ENCODE measurements at places on chromosomes 1 and 21.

DNA sequence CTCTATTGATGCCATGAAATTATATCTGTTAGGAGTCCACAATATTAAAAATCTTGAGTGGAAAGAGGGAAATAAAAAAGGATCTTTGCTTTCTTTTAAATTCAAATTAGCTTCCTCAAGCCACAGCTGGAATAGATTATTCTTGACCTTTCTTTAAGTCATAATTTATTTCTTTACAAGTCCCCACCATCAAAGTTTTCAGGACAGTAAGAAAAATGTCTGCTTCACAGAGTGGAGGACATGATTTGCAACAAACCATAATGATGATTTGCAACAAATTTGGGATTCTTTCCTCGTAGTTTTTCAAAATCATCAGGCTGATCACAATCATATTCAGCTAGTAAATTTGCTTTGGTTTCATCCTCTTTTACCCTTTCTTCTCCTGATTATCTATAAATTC, 301.8 kb upstream of the NRIP1 start:
- DNase-seq = no peak

DNA sequence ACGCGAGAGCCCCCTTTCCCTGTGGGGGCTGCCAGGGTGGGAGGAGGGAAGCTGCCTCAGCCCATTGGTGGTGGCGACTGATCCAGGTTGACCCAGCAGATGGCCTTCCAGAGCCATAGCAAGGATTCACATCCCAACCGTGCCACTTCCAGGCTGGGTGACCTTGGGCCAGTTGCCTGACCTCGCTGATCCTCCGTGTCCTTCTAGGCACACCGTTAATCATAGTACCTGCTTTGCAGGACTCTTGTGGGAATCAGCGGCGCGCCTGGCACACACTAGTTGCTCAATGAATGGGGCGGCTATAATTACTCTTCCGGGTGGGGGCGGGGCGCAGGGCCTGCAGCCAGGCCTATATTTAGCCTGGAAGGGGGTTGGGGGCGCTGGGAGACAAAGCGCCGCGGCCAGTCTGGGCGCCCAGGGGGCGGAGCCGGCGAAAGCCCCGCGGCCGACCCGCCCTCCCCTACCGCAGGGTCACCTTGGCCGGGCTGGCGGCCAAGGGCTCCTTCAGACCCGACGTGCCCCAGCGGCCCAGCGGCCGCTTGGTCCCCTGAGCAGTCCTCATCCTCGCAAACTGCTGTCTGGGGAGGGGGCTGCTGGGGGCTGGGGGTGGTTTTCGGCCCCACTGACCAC, 5.1 kb downstream of the HSPB7 start:
- no peak for DNase-seq

DNA sequence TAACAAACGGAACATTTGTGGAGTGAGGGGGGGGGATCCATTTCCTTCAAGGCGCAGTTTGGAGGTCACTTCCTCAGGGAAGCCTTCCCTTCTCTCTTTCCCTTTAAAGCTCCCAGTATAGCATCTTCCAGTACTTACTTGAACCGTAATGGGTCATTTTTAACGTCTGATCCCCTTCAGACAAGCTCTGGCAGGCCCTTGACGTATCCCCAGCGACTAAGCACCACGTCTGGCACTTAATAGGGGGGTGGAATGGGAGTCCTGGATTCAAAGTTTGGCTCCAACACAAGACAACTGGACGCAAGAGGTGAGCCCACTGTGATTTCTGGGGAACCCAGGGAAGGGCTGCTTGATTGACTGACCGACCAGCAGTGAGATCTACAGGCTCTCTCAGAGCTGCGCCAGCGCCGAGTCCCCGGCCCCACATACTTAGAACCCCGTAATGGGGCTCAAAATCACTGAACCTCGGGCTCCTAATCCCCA, 441 bp downstream of the YARS1 start:
- DNase-seq = peak; percentile 3

DNA sequence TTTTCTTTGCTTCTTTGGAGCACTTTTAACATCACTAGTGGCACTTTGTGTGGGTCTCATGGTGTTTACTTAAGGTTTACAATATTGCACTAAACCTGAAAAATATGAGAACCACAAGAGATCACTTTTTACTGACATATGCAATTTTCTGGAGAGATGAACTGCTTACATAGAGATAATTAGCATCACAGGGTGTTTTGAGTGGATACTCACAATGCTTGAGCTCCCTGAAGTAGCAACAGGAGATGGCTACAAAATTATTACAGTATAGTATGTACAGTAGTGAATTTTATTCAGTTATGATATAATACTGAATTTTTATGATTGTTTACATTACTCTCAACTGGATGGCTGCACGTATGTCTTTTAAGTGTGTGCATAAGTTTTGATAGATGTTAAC, 22.6 kb downstream of the RPRD2 start:
- DNase-seq = no peak

DNA sequence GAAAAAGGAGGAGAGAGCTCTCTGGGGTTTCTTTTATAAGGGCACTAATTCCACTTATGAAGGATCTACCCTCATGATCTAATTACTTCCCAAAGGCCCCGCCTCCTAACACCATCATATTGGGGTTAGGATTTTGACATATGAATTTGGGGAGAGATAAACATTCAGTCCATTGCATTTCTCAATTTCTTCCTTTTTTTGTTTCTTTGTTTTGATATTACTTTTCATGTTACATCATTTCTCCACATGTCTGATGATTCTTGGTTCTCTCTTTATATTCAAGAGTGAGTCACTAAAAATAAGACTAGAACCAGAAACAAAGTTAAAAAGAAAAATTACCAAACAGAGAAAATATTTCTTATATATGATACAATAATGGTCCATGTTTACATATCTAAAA, 63.2 kb upstream of the DUSP10 start:
- DNase-seq = no peak

DNA sequence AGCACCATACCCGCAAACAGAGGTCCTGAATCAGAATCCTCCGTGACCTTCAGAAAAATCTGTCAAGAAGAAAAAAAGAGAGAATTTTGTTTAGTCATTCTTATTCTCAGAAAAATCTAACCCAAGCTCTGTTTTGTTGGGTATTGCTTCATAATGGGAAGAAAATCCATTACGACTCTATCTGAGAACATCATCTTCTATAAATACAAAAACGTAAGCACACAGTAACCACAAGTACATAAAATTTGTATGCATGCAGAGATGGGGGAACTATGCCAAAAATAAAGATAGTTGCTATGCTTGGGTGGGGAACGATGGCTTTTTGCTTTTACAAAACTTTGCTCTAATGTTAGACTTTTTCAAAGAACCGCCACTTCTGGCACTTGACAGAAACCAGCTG, 84.2 kb downstream of the ABCA4 start:
- DNase-seq = no peak

DNA sequence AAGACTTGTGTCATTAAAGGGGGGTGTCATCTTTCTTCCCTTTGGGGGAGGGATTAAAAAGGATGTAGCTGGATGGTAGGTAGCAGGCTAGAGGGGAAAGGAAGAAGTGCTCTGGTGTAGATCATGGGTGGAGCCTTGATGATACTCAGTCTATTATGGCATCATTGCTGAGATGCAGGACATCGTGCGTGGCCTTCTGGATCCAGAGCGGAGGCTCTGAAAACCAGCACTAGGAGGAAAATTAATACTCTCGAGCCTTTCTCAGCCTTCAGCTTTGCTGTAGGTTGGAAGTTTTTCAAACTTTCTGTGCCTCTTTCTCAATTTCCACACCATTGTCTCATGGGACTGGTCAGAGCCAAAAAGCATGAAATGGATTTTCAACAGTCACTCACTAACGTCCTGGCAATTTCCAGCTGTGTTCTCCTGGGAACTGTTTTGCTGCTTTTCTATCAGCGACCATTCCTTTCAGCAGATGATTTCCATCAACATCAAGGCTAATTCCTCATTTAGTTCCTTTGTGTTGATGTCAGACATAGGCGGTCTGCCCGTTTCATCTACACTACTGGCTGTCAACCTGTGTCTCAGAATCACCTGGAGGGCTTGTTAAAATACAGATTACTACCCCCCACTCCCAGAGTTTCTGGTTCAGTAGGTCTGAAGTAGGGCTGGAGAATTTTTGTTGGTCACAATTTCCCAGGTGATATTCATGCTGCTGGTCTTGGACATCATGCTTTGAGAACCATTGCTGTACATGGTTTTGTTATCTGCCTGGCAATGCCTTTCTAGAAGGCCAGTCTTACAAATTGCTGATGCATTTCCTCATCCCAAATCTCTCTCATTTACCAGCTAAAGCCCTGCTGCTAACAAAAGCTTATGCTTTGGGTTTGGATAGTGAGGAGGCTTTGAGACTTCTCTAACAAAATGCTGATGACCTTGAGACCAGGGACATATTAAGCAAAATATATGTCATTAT, 7.7 kb downstream of the CACNA1E start:
- DNase-seq = no peak

- no peak for DNase-seq
Measured at GRCh38 chr1:203626910-203627246, 246 bp downstream of the ATP2B4 start.

DNA sequence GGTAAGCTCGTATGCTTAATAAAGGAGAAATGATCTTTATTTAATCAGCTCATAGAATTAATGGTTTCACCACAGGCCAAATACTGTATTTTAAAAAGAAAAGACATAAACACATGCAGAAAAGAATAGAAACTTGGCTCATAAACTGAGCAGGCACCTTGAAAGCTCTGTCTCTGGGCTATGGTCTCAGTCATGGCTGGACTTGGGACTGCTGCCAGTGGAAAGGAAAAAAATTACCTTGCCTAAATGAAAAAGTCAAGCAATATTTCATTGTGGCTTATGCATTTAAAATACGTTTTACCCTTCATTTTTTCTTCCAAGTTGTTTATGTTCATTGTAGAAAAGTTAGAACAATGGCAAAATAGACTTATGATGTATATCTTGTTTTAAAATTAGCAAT, 8.0 kb downstream of the LRRC42 start:
- no peak for DNase-seq

DNA sequence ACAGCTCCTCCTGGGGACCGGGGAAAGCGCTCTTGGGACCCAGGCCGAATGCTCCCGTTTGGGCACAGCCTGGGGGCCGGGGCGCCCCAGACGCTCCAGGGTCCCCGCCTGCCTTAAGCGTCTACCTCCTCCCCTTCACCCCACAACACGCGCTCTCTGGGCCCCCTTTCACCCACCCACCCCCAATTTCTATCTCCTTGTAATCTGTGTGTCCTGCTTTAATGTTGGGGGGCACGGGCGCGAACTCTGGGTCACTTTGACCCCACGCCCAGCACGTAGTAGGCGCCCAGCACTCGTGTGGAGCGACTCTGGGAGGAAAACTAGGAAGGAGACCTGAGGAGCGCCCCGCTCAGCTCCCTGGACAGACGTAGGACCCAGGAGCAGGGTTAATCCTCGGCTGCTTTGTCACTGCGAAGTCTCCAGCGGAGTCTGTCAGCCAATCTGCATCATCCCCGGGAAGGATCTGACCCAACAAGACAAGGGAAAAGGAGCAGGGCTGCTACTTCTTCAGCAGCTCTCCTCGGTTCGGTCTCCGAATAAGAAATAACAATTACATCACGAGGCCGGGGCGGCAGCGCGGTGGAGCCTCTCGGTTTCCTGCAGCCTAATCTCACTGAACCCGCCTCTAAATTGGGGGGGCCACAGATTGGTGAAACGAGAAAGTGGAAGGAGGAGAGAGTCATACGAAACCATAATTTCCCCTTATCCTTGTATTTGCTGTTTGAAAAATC, 757 bp upstream of the NRIP1 start:
- DNase-seq = peak; percentile 67
